Retinal pigment epithelial cell (primary cell): ENCODE measurements at places on chromosomes 2 and 18.

GRCh38 chr2:100317634-100318033, 4.7 kb downstream of the LONRF2 start:
- no peak for DNase-seq

DNA sequence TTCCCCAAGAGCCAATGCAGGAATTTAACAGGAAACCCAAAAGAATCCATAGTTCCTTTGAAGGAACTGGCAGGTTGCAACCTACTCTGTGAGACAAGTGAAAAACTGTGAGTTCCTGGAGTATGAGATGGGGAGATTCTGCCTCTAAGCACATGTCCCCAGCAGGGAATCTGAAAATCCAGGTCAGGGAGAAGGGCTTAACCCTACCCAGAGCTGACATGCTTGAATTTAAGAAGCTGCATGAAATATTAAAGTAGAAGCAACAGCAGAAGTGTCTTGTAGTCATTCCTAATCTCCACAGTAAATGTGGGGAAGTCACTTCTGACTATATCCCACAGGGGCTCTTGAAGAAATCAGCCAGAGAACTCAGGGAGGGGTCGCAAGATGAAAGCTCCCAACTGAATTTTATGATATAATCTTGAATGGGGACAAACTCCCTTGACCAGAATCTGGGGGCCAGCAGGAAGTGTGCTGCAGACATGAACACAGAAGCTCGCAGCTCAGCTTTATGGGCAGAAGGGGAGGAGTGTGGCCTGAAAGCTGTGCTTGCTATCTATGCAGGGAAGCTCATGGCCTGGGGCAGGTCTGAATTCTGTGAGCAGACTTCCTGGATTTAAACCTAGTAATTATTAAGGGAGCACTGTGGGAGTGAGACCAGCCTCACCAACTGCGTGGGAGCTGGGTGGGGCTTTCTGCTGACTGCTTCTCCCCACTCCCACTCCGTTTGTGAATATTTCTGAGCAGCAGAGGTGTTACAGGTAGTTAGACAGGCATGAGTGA, 184.1 kb upstream of the KYNU start:
- no peak for DNase-seq

GRCh38 chr2:56232912-56233311, 49.1 kb downstream of the CCDC85A start:
- no peak for DNase-seq

GRCh38 chr2:75190271-75190990, 8.9 kb downstream of the TACR1 start:
- no peak for DNase-seq

DNA sequence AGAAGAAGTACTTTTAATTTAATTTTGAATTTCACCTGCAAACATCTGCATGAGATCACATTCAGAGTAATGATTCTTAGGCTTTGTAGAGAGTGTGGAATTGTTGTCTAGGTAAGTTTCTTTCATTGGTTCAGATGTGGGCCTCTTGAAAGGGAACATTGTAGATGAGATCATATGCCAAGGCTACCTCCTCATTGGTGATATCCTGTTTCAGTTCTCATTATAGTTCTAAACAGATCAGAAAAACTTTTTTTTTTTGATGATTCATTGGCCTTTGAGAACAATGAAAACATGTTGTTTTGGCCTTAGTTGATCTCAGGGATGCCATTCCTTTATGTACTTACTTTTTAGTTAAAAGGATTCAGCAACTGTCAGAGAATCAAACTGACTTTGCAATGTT, 44.5 kb downstream of the EML6 start:
- DNase-seq: no peak

GRCh38 chr18:10488017-10488416, 33.6 kb downstream of the APCDD1 start:
- no peak for DNase-seq

DNA sequence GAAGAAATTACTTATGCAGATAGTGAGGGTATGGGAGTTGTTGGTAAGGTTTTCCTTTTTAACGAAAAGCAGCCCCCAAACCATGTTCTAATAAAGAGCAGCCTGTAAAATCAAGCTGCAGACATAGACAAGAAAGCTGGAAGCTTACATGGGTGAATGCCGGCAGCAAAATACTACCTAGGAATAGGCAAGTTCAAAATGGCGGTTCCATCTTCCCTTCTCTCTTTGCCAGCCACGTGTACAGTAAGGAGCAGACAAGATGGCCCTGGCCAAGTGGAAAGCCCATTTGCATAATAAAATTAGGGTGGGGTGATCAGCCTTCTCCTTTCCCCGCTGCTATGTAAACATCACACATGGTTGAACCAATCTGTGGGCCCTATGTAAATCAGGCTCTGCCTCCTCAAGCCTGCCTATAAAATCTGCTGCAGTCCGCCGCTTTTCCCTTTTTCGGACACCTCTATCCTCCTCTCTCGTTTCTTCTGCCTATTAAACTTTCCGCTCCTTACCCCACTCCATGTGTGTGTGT, 155.0 kb downstream of the ZBTB7C start:
- DNase-seq: no peak
